ENCODE measurements at places on chromosomes 5 and 9.

DNA sequence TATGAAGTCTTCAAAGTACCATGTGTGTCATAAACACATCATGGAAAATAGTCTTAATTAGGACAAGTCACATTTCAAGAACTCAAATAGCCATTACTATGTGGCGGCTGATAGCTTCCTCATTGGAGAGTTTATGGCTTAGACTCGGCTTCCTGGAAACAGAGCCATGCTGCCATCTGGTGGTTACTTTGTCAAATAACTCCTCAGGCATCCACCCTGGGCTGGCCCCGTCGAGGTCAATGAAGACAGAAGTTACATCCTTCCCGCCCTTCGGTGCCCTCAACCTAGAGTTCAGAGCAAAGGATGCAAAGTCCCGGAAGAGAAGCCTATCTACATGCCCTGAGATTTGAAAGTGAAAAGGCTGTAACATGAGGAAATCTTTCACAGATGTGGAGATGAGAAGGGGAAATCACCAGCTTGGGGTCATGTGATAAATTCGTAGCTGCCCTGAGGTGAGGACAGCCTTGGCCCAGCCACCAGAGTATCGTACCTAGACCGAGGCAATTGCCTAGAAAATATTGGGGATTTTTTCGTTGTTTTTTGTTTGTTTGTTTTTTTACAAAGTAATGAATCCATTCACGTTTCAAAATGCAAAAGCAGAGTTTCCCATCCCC lies 45.5 kb upstream of the ZNF169 start:
- peak; percentile 37 for DNase-seq

DNA sequence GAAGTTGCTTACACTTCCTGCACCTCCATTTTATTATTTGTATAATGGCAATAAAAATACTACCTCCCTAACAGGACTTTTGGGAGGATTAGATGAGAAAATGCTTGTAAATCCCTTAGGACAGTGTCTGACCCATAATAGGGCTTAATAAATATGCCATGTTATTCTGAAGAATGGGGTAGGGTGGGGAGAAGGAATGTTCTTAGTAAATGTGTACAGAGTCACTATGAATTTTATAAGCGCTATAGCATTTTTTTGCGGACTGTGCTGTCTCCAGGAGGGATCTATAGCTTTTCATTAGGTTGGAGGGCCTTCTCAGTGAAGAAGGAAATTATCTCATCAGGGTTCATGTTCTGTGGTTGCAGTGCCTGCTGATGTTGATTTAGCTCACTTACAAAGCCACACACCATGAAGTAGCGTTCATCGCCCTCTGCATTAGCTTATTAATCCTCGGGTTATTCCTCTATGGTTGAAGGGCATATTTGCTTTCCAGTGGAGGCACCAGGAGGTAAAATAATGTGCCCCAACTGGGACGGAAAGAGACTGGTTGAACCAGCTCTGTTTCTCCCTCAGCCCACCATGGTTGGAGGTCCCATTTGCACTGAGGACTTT lies 497.1 kb downstream of the ARHGEF28 start:
- no peak for DNase-seq

GRCh38 chr9:20838218-20838617 lies 154.2 kb downstream of the FOCAD start:
- no peak for DNase-seq

DNA sequence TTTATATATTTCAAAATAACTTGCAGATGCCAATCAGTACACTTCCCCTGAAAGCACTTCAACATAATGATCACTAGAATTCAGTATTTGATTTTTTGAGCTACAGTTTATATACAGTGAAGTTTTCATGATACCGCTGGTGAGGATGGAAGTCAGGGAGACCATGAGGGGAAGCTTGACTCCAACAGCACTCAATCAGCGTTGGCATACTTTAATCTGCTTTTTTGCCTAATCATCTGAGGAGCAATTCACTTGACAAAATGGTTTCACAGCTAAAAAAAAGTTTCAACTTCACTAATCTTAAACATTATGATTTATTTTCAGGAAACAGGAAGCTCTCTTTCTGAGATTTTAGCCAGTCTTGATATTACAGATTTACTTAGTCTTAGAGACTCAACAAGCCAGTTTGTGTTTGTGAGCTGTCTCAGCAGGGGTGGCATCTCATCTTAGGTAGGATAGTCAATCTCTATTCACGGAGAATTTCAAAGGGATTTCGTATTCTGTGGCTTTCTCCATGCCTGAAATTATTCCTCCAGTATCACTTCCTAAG lies 111.4 kb upstream of the ARRDC3 start:
- no peak for DNase-seq

DNA sequence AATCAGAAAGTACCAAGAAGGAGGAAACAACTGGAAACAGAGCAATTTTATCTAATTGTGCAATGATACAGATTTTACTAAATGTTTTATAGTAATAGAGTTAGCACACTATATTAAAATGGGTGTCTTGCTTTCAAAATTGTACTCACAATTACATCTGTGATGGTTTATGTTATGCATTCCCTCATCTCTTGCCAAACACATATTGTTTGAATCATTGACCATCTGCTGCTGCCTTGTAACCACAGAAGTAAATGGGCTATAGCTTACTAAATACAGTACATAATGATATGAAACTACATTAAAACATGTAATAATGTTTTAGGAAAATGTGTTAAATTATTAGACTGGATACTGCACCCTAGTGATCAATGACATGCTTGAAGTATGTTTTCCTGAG lies 158.1 kb downstream of the SLC25A46 start:
- no peak for DNase-seq

DNA sequence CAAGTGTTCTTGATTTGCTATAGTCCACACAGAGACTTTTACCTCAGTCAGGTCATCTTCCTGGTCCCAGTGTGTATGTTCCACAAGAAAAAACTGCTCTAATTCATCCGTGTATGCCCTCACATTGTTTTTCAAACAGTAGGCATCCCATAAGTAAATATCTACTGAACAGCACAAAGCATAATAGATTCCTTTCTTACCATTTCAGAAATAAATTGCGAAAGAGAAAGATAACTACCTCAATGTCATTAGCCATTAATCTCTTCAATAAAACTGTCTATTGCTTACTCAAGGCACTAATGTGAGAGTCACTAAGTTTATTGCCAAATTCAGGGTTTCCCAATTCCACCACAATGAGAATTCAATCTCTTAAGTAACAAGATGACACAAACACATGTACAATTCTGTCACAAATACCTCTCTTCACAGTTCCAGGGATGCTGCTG lies 9.6 kb downstream of the FBXW2 start:
- DNase-seq: no peak

- DNase-seq: no peak
Measured at GRCh38 chr5:57491369-57491965, 8.9 kb upstream of the ACTBL2 start.

DNA sequence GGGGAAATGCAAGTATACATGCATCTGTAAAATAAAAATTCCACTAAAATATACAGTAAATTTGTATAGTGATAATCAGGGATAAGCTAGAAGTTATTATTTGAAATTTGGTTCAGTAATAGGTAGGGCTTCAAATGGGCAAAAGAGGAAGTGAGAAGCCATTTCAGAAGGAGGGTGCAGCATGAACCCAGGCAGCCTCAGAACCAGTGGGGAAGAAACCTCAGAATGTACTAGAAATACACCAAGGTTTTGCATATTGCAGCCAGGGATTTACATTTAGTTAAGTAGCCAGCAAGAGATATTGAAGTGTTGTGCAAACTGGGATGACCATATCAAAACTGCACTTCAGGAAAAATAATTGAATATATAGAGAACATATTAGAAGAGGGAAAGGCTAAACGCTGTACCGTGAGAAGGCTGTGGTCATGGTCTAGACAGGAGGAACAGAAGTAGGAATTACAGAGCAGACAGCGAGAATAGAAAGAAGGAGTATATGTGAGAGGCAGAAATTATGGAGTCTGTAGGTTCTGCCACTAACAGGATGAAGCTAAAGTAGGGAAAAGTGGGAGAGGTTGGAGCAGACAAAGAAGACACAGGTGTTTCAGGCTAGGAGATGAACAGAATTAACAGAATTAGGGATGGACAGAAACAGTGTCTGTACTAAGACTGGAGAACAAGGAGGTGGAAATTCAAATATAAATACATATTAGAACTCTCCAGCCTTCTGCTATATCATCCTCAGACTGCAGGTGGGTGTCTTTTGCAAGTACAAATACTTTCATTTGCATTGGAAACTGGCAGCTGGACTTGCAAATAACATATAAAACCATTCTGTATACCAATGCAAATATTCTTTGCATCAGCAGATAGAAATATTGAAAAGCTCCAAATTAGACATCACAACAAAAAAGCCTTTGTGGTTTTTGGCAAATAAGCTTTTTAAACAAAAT lies 335.6 kb downstream of the ZNF608 start:
- no peak for DNase-seq

GRCh38 chr5:115898656-115899055 lies 56.9 kb downstream of the AP3S1 start:
- no peak for DNase-seq

DNA sequence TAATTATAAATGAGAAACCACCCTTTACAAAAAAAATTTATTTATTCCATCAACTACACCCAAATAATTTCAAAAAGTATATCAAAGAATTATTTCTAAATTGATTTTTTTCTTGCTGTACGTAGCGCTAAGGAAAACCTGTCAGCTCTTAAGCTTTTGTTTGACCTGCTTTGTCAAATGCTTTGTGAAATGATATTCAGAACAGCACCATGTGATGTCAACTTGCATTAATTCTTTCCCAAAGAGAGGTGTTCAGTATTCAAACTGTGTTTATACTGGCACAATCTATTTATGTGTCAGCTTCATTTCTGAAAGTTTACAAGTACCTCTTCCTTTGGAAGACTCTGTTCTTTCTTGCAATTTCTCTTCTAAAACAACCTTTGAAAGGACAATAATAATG lies 12.0 kb upstream of the ARSB start:
- DNase-seq: no peak

DNA sequence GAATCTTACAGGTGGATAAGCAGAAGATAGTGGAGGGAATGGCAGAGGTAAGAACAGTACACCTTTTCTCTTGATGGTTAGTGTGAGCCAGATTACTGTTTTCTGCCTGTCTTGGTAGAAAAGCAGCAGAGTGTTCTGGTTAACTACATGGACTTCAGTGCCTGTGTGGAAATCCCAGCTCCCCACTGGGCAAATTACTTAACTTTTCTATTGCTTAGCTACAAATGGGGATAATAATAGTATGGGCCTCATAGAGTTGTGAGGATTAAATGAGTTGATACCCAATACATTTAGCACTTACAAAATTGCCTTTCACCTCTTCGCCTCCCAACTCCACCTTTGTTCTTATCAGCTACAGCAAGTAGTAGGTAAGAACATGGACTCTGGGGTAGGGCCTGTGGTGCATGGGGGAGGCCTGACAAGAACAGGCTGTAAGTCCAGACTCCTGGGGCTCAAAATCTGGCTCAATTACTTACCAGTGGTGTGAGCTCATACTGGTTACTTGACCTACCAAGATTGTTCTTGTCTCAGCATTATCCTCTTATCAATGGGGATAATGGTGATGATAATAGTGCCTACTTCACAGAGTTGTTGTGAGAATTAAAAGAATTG lies 125.1 kb downstream of the LIFR start:
- no peak for DNase-seq

GRCh38 chr5:136242136-136242535 lies 49.2 kb upstream of the SMIM32 start:
- no peak for DNase-seq

GRCh38 chr9:131590449-131590848 lies 45.1 kb downstream of the PRRT1B start:
- DNase-seq: peak; percentile 54

GRCh38 chr9:120570296-120570695 lies 9.7 kb downstream of the CDK5RAP2 start:
- no peak for DNase-seq

GRCh38 chr9:87498046-87498810 lies 561 bp downstream of the DAPK1 start:
- no peak for DNase-seq

DNA sequence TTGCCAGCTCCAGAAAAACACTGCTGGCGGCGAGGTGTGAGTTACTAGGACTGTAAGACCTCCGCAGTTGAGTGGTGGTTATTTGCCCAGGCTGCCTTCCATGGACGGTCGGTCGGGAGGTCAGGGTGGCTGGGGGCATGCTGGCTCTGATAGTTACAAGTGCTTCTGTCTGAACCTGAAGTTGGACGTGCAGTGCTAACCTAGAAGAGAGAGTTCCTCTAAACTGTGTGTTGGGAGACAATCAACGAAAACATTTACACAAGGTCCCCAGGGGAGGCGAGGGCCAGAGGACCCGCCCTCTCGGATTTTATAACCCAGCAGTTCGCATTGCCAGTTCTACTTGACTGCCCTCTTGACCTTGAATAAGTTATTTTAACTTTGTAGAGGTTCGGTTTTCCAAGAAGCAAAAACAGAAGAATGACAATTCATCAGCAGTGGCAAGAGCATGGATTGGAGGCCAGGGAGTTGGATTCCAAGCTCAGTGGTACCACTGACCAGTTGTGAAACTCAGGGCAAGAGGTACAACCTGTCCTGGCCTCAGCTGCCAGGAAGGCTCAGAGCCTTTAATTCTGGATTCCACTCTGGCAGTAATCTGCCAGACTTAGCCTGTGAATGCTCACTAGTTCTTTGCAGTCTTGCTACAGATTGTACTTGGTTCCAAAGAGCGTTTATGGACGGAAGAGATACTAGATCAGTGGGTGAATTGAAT lies 28.7 kb upstream of the PDE8B start:
- no peak for DNase-seq
